ENCODE measurements at places on chromosomes 12 and 14.

GRCh38 chr14:58725226-58725625 lies 87.5 kb downstream of the DACT1 start:
- DNase-seq, result no peak

GRCh38 chr14:37230551-37231194 lies 32.9 kb downstream of the MIPOL1 start:
- no peak for DNase-seq

DNA sequence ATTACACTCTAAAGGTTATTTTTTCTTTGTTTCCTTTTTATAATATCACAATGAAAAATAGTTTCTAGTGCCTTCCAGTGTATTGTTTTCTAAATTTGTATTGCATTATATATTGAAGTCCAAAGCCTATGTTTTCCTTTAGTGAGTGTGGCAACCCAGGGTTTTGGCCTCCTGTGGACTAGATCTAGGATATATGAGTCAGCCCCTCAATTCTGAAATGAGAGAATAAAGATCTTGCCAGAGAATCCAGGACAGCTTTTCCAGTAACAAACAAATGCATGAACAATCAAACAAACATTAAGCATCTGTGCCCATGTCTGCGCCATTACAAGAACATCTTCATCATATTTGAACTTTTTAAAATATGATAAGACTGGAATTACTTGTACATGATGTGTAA lies 70.7 kb upstream of the SSTR1 start:
- no peak for DNase-seq

DNA sequence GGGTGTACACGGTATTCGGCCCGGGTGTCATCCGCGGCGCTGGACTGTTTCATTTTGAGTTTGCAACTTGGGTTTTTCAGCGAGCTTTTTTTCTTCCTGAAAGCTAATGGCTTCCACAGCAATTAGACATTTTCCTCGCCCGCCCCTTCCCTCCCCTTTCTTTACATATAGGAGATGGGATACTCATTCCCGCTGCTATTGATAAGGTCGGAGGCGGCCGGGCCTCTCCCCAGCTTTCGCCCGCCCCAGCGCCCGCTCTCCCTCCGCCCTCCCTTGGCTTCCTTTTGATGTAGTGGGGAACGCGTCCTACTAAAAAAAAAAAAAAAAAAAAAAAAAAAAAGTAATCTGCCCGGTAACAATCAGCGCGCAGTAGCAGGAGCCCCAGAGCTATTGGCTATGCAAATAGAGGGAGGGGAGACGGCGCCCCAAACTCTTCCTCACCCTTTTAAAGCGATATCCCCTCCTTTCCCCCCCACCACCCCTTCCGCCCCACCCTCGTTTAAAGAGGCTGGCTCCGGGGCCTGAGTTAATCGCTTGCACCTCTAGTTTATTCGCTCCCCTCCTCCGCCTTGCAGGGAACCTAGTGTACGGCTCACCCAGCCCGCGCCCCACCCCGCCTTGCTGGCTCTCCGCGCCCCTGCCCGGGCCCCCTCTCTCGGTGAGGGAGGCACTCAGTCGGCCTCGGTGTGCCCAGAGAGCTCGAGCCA lies 1.7 kb upstream of the CCND2 start:
- peak; percentile 64 for DNase-seq

GRCh38 chr12:108394196-108394595 lies 55.1 kb upstream of the CMKLR1 start:
- no peak for DNase-seq

GRCh38 chr12:87784350-87784749 lies 244.9 kb downstream of the C12orf50 start:
- no peak for DNase-seq

- no peak for DNase-seq
Measured at GRCh38 chr14:54453252-54453651, 12.1 kb upstream of the CNIH1 start.

GRCh38 chr14:28097585-28097984 lies 669.0 kb upstream of the FOXG1 start:
- DNase-seq, result no peak

DNA sequence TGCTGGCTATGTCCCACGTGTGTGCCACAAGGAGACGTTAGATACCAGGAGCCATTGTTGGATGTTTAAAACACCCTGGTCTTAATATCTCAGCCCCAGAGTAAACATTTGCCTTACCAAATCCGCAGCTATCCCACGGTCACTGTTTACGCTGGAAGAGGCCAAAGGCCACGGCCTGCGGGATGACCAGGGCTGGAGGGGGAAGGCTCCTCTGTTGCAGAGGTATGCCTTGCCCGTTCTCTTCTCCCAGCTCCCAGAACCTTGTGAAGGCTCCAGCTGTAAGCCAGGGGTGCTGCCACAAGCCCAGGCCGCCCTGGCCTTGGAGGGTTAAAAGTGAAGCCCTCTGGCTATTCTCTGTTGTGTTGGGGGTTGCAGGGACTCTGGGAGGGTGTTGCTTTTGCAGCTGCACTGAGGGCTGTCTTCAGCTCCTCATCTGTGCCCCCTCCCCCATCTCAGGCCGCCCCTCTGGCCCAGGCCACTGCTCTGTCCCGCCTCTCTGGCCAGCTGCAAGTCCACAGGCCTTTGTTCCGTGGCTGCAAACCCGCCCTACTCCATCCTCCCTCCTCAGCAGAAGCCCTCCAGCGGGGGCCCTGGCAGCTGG lies 2.5 kb downstream of the PLEKHG3 start:
- DNase-seq, result no peak

GRCh38 chr12:42666671-42667243 lies 77.2 kb upstream of the PRICKLE1 start:
- no peak for DNase-seq

DNA sequence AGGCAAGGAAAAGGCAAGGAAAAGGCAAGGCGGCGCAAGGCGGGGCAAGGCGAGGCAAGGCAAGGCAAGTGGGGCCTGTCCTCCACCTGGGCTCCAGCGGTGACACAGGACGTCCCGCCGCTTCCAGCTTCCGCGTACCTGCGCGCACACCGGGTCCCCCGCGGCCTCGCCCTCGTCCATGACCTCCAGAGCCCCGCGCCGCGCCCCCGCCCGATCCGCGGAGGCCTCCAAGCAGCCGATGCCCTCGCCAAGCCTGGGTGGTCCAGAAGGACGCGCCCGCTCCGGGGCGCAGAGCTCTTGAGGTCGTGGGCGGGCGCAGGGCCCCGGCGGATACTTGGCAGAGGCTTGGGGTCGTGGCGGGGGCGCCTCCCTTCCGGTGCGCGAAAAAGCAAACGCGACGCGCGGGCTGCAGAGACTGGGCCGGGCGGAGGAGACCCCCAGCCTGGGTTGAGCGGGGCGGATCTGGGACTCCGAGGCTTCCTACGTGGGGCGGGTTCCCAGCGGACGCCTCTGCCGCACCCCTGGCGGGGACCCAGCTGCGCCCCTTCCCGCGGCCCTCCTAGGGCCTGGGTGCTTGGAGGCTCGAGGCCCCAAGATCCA lies 60.8 kb upstream of the EIF5 start:
- DNase-seq, result no peak

- no peak for DNase-seq
Measured at GRCh38 chr12:129127771-129128170, 274.5 kb downstream of the GLT1D1 start.

DNA sequence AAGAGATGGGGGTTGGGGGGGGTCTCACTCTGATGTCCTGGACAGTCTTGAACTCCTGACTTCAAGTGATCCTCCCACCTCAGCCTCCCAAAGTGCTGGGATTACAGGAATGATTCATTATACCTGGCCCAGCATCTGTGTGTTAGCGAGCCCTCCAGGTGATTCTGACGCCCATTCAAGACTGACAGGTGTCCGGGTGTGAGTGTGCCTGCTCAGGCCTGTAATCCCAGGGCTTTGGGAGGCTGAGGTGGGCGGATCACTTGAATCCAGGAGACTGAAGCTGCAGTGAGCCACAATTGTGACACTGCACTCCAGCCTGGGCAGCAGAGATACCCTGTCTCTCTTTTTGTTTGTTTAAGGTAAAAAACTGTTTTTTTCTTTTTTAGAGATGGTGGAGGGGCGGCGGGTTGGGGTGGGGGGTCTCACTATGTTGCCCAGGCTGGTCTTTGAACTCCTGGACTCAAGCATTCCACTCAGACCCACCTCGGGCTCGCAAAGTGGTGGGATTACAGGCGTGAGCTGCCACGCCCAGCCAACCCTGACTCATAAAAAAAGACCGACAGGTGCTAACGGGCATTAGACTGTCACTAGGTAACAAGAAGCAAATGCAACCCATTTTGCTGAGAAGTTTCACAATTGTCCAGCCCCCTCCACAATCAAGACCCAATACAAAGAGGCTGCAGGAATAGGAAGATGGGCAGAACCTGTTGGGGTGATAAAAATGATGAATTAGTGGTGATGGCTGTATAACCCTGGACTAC lies 4.7 kb downstream of the VSIG10 start:
- no peak for DNase-seq

GRCh38 chr12:110403976-110404682 lies 621 bp upstream of the ANAPC7 start:
- DNase-seq, result peak; percentile 69

DNA sequence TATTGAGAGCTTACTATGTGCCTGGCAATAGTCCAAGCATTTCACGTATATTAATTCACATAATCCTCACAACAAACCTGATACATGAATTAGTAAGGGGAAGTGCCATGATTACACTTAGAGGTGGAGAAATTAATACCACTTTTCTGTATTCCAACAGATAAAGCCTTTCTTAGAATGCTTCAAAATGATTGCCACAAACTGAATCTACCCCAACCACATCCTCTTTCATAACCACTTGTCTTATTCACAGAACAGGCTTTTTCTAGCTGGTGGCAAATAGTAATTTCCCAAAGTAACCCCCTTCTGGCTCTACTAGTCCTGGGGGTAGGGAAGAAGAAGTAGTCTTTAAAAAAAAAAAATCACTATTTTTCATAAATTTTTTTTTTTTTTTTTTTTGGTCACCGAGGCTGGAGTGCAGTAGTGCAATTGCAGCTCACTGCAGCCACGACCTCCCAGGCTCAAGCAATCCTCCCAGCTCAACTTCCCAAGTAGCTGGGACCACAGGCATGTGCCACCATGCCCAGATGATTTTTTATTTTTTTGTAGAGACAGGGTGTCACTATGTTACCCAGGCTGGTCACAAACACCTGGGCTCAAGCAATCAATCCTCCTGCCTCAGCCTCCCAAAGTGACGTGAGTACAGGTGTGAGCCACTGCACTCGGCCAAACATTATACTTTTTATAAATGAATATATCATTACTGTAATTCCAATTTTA lies 59.0 kb upstream of the ARID2 start:
- no peak for DNase-seq

GRCh38 chr12:51666696-51667095 lies 75.7 kb downstream of the SCN8A start:
- DNase-seq, result no peak

DNA sequence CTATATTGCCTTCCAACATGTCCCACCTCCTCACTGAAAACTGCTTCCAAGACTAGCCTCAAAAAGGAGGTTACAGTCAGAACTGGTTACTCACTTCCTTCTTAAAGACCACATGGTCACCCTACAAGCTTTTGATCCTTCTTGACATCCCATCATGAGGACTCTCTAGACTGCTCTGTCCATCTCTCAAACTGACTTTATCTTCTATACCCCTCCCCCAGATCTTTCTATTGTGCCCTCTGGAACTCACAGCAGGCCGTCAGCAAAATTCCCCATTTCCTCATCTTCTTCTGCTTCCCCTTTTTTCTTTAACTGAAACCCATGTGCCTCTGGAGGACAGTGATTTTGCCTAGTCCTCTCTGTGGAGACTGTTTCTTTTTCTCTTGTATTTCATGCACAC lies 18.1 kb upstream of the IGF1 start:
- DNase-seq, result no peak

- no peak for DNase-seq
Measured at GRCh38 chr14:94320243-94320642, 2.9 kb downstream of the SERPINA6 start.

GRCh38 chr14:99202516-99202915 lies 69.5 kb downstream of the BCL11B start:
- DNase-seq, result no peak

Data from GM12892 (cell line).